ENCODE measurements at places on chromosomes 11 and 22. TPM values are rescaled to one million over a fixed set of nuclear protein-coding genes. Genes with fewer than 3 reads are reported as not detected.

- H3K36me3 ChIP-seq, result no peaks in the 10 kb centered on the region
- H3K4me1 ChIP-seq, result peaks cover 1% of the 10 kb centered on the region
- no peak overlapping the region for H3K4me3 ChIP-seq
- peak; percentile 47 for DNase-seq
Measured at GRCh38 chr22:21009638-21010425, 5.1 kb upstream of the P2RX6 start.

GRCh38 chr11:72812604-72812966 lies 1.6 kb upstream of the ATG16L2 start:
- no peak for DNase-seq
- H3K27me3 ChIP-seq, result no peaks in the 10 kb centered on the region

DNA sequence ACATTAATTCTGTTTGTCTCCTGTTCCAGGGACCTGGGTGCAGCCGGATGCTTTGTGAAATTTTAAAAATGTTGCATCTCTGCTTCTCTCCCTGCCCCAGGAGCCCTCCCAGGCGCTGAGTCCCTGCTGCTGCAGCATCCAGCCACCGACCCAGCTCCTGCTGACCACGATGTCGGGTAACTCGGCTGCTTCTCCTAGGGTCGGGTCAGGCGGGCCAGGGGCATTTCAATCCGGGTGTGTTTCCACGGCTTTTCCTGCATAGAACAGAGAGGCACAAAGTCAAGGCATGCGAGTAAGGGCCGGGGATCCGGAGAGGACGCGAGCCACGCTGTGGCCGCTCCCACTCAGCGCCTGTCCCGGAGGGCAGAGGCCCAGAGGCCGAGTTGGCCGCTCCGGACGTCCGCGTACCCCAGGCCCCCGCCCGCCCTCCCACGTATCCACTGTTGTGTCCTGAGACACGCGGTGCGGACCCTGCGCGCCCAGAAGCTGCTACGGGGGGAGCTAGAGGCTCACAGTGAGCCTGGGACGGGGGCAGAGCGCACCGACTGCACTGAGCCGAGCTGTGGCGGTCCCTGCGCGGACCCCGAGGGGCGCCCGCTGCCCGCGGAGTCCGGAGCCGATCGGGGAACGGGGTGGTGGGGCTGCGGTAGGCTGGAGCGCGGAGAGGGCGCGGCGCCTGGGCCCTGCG lies at the start of gene POU2AF3:
POU2AF3 (plus strand) TSS at position 134 of the 688 bp plus-strand sequence; CDS start at position 170, 36 bp downstream.
- peak within 1 kb of the TSS; percentile 72 for H3K27ac ChIP-seq
- peak; percentile 45 for DNase-seq
- H3K36me3 ChIP-seq, result no peaks in the 10 kb centered on the region
- peak within 1 kb of the TSS; percentile 60 for H3K4me3 ChIP-seq
- no peaks in the 10 kb centered on the region for H3K27me3 ChIP-seq
- H3K4me1 ChIP-seq, result peaks cover 47% of the 10 kb centered on the region

MMP12 gene
- not detected for polyA plus RNA-seq

PARVG gene
- 4.3 TPM for polyA plus RNA-seq

All from liver (tissue), 10 donors.